Bronchial epithelial cell (primary cell): ENCODE measurements at places on chromosomes 1 and 21. TPM values are rescaled to one million over a fixed set of nuclear protein-coding genes. Genes with fewer than 3 reads are reported as not detected.

The NKAIN1 gene
- total RNA-seq = under 0.01 TPM in 1 of 2 replicates, not detected in the other

- DNase-seq = peak; percentile 75
Observed at GRCh38 chr1:106926803-106927582, 129.5 kb upstream of the PRMT6 start.

DNA sequence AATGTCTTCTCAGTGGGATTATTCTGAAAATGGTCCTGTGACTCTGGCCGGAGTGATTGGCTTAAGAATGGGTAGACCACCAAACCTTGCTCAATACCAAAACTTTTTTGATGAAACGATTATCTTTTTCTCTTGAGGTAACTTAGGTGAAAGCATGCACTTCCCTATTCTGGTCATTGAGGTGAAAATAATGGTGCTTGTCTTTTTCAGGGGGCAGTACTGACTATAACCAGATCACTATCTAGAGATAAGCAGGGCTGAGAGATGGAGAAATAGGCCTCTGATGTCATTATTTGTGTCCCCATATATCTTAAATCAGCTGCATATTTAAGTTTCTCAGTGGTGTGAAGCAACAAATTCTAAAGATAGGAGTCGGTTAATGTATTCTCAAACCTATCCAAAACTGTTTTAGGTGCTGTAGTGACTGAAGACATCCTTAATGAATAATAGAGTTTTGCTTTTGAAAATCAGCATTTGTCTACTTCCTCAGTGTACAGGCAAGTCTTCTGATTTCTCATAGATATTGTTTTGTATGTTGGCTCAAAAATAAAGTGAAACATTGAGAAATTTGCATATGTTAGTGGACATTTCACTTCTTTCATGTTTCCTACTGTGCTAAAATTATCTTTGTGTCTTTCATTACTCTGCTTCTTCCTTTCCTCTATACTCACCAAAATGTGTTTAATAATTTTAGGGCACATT, 735.3 kb upstream of the ADGRL4 start:
- no peak for DNase-seq

DNA sequence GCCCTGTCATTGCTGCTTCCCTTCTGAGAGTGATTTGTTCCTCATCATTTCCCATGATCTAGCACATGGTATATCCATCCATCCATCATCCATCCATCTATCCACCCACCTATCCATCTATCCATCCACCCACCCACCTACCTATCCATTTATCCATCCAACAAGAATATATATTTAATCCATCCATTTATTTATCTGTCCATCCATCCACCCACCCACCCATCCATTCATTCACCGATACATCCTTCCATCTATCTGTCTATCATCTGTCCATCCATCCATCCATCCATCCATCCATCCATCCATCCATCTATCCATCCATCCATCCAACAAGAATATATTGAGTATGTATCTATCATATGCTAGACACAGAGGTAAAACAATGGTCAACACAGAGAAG, 100.0 kb upstream of the ACTL8 start:
- DNase-seq = no peak
